ENCODE measurements at places on chromosomes 11 and 22.

GRCh38 chr11:104106136-104106754 lies 57.7 kb downstream of the PDGFD start:
- no peak for DNase-seq

GRCh38 chr11:19872512-19873145 lies 160.0 kb downstream of the NAV2 start:
- no peak for DNase-seq

GRCh38 chr11:28090052-28090749 lies 17.8 kb downstream of the KIF18A start:
- no peak for DNase-seq

DNA sequence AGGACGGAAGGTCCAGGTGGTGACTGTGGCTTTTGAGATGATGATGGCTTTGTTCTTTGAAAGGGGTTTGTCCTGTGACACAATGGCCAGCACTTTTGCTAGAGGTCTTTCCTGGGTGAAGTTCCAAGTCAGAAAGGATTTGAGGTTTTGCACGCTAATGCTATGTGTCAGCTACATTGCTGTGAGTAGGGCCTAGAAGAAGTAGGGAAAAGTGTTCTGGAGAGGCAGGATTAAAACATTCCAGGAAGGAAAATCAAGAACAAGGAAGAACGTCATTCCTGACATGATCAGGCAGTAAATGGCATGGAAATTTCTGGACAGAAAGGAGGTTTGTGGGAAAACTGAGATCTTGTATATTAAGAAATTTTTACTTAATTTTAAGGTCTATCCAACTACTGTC lies 290.7 kb downstream of the NTM start:
- no peak for DNase-seq

DNA sequence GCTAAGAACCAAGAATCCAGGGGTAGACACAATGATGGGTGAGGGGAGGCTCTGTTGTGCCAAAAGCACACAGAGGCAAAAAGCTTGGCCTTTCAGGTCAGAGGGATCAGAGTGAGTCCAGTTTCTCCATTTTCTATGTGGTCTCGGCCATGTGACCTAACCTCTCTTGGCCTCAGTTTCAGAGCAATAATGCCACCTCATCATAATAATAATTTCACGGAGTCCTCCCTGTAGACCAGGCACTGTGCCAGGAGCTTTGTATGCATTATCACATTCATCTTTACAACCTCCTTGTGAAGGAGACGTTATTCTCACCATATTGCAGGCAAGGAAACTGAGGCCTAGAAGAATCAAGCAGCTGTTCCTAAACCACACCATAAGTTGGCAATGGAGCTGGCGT lies 120.2 kb downstream of the WT1 start:
- no peak for DNase-seq

GRCh38 chr11:91264481-91264880 lies 960.1 kb upstream of the FAT3 start:
- DNase-seq = no peak

- no peak for DNase-seq
Observed at GRCh38 chr22:42577623-42578240, 24.0 kb downstream of the SERHL2 start.

DNA sequence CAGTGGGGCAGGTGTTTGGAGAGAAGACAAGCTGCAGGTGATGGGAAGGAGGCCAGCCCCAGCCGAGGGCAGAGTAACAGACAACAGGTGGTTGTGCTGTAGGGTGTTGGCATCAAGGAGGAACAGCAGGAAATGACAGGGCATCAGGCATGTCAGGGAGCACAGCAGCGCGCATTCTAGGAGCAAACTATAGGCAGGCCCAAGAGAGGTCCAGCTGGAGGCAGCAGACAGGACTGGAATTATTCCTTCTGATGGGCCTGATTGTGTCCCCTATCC lies 13.6 kb downstream of the ADM start:
- no peak for DNase-seq

GRCh38 chr11:62905927-62906531 lies 15.1 kb downstream of the CHRM1 start:
- peak; percentile 74 for DNase-seq

GRCh38 chr11:77406396-77406795 lies 67.5 kb downstream of the PAK1 start:
- no peak for DNase-seq

DNA sequence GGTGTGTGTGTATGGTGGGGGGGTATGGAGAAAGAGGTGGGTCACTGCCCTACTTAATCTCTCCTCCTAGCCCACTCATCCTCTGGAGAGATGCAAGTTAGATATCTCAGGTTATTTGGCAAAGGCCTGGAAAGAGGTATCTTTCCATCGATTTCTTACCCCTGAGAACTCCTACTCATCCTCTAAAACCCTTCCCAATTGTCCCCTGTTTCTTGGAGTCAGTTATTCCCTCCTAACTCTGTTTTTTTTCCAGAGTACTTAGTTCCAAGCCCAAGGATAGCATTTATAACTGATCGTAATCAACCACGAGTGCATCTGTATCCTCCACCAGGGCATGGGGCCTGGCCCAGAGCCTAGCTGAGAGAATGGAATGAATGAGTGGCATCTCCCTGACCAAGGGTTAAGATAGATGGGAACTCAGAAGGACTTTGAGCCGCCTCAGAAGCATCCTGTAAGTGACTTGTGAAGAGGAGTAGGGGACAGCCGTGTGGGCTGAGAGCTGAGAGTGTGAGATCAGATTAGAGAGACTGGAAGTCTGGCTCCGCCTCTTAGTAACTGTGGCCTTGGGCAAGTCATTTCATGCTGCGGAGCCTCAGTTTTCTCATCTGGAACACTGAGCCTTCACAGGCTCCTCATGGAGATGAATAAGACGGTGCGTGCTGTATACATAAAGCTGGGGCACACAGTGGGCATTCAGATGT lies 16.2 kb downstream of the CD6 start:
- no peak for DNase-seq

DNA sequence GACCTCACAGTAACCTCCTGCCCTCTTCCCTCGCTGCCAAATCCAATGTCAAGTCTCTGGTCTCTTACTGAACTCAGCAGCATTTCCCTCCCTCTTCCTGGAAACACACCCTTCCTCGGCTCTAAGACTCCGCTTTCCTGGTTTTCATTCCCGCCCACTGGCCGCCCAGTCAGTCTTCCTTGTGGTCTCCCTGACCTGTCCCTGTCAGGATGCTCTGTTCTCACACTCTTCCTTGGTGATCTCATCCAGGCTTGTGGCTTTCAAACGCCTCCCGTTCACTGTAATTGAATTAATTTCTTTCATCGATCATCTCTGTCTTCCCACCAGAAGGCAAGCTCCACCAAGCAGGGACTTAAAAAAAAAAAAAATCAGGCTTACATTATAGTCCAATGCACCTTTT lies 33.5 kb downstream of the MYO18B start:
- no peak for DNase-seq

- DNase-seq = no peak
Observed at GRCh38 chr11:67495234-67496005, 9.7 kb downstream of the PITPNM1 start.

DNA sequence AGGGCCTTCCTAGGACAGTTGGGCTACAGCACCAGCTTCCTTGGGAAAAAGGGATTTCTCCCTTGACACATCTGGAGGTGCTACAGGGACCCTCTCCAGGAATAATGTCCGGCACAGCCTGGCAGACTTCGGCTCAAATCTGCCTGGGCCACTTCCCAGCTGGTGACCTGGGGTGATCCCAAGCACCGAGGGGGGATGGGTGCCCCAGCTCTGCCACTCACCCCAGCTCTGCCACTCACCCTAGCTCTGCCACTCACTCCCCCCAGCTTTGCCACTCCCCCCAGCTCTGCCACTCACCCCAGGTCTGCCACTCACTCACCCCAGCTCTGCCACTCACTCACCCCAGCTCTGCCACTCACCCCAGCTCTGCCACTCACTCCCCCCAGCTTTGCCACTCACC lies 9.9 kb downstream of the OSBPL5 start:
- DNase-seq = no peak
